Activated naive CD8-positive, alpha-beta T cell treated with anti-CD3 and anti-CD28 coated beads, Interleukin-2, amount 10 ng/mL, durations not matched to agents 7 days and 5 days (primary cell): ENCODE measurements at places on chromosomes 16 and 17.

GRCh38 chr16:56894331-56894917, 29.4 kb downstream of the SLC12A3 start:
- DNase-seq, result no peak

- DNase-seq, result no peak
These were observed 28.1 kb upstream of the PECAM1 start for GRCh38 chr17:64418506-64419339.

- no peak for DNase-seq
These were observed 5.9 kb downstream of the SNRNP25 start for GRCh38 chr16:59440-60059.

GRCh38 chr16:66489385-66489784, 60.5 kb downstream of the TK2 start:
- no peak for DNase-seq

GRCh38 chr17:83125515-83126274, 46.3 kb downstream of the METRNL start:
- DNase-seq, result no peak

DNA sequence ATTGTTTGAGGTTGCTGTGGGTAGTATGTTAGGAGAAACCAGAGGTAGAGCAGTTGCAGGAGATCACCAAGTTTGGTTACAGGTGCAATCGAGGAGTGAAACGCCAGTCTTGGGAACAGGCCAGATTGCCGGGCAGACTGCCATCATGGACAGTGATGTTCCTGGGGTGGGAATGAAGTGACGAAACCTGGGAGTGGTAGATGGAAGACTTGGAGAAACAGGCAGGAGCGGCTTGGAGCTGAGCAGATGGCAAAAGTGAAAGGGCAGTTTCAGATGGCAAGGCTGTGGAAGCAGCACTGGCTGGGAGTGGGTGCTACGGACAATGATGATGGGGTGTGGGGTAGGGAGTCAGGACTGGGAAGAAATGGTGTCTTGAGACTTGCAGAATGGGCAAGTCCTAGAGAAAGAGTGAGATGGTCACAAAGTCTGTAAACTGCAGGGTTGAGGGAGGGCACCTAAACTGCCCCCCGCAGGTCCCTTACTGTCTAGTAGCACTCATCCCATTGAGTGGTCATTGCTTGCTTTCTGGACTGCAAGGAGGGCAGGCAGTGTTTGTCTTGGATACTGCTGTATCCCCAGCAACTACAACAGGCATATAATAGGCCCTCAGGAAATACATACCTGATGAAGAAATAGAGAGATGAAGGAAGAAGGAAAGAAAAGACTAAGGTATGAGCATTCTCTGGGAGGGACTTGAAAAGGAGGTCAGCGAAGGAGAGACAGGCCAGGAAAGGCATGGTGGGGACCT, 29.5 kb upstream of the ULK2 start:
- no peak for DNase-seq

DNA sequence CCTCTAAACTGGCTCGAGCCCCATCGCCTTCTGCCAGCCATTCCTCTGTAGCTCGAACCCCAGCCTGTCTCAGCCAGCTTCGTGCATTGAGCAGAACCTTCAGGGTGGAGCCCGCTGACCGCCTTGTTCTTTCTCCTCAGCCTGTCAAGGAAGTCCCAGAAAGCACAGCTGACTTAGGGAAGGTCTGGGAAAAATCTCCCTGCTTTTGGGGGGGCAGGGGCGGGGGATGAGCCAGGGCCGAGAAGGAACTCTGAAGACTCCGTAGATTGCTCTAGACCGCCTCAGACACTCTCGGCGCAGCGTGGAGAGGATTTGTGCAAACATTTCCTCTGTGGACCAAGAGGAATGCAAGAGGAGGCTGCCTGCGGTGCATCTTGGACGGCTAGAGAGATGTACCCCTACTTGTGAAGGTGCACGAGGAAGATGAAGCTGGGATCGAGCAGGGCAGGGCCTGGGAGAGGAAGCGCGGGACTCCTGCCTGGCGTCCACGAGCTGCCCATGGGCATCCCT, at the start of gene GLP2R:
GLP2R (plus strand) TSS at position 284 of the 510 bp plus-strand sequence; CDS start at position 424, 140 bp downstream.
- DNase-seq, result no peak

DNA sequence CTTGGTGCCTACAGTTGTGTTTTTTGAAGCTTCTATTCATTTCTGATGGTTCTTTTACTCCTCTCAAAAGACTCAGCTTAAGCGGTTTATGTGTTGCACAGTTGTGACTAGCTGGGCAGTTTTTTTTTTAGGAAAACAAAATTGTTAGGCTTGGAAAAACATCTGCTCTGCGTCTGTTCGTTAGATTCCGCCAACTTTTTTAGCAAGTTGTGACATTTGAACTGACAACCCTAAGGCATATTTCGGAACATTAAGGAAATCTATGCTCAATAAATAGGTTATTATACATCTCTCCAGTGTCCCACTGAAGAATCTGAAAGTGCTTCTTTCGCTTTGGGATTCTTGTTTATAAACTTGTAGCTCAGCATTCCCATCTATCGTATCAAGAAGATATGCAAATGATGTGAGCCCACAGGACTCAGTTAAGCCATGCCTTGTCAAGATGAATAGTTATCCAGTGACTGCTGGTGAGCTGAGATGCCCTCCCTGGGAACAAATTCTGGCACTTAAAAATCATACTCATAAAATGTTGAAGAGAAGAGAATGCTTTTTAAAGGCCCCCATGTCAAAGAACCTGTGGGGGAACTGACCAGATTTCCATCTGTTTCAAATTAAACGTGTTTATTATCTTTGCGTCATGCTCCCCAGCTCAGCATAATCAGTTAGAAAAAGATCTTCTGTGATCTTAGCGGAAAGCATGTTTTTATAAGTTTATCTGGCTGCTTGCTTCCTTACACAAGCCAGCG, 109.0 kb upstream of the FAM20A start:
- no peak for DNase-seq

DNA sequence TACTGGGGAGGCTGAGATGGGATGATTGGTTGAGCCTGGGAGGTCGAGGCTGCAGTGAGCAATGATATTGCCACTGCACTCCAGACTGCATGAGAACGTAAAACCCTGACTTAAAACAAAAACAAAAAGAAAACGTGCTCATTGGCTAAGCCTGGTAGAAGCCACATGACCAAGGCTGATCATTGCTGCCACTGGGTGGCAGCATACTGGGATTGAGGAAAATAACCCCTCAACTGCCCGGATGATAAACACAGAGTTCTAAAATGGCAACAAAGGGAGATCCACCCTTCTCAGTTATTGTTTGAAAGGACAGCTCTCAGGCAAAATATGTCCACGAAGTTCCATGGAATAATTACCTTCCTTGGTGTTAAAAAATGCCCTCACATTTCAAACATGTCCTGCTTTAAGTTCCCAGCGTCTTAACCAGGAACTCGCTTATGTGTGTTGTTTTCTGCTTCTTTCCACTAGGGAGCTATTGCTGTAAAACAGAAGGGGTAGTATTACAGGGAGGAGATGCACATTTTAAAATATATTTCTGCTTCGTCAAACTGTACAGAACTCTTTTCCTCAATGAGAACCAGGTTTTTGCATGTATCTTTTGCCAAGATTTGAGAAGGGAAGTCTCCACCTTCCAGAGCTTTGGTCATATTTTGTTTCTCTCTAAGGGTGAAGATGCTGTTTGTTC, 675.3 kb downstream of the MAF start:
- DNase-seq, result no peak
